Iris pigment epithelial cell (primary cell): ENCODE measurements at places on chromosomes 1 and 21.

GRCh38 chr1:42937141-42937696 is 21.4 kb downstream of the SLC2A1 start:
- peak; percentile 88 for DNase-seq

- no peak for DNase-seq
Measured at GRCh38 chr1:227547310-227548118, 15.8 kb upstream of the ZNF678 start.

- no peak for DNase-seq
Measured at GRCh38 chr1:175195281-175195680, 2.7 kb upstream of the KIAA0040 start.

DNA sequence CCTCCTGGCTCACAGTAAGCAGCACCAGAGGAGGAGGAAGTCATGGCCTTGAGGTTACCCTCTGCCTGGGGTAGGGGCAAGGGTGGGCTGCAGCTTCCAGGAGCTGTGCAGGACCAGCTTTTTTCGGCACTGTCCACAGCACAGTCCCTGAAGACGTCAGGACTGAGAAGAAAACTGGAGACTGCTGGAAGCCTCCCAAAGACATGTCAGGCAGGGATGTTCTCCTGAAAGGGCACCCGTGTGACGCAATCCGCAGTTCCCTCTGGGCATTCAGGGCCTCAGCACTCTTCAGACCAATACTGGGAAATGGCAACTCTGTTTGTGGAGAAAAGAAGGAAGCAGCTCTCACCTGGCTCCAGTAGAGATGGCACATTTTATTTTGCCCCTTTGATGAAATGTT is 64.8 kb upstream of the TENT5C start:
- no peak for DNase-seq

DNA sequence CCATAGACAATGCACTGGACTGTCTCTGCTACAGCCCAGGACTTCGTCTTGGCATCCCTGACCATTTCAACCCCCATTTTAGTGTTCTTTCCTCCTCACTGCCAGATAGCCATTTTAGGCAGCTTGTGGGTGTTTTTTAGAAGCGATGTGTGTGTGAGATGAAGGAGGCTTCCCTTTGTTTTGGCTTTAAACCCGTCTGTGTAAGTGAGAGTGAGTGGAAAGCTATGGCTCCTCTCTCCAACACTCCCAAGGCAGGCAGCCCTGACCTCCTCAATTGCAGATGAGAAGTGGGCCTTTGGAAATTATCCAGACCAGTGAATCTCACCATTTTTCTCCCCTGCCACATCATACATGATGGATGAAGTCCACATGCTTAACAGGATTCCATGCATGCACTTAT is 70.3 kb upstream of the PGBD5 start:
- no peak for DNase-seq

GRCh38 chr21:46626536-46626935 is 8.9 kb upstream of the PRMT2 start:
- DNase-seq, result no peak

GRCh38 chr1:78267513-78268218 is 221.9 kb downstream of the GIPC2 start:
- DNase-seq, result no peak

DNA sequence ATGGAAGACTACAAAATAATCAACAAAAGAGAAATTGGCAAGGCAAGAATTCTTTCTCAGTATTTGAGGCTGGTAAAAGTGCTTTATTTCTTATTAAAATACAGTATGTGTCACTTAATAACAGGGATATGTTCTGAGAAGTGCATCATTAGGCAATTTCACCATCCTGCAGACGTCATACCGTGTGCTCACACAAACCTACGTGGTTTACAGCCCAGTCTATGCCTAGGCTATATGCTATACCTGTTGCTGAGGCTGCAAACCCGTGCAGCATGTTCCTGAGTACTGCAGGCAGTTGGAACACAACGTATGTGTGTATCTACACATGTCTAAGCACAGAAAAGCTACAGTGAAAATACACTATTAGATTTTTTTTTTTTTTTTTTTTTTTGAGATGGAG is 2.7 kb upstream of the CCDC27 start:
- DNase-seq, result no peak

DNA sequence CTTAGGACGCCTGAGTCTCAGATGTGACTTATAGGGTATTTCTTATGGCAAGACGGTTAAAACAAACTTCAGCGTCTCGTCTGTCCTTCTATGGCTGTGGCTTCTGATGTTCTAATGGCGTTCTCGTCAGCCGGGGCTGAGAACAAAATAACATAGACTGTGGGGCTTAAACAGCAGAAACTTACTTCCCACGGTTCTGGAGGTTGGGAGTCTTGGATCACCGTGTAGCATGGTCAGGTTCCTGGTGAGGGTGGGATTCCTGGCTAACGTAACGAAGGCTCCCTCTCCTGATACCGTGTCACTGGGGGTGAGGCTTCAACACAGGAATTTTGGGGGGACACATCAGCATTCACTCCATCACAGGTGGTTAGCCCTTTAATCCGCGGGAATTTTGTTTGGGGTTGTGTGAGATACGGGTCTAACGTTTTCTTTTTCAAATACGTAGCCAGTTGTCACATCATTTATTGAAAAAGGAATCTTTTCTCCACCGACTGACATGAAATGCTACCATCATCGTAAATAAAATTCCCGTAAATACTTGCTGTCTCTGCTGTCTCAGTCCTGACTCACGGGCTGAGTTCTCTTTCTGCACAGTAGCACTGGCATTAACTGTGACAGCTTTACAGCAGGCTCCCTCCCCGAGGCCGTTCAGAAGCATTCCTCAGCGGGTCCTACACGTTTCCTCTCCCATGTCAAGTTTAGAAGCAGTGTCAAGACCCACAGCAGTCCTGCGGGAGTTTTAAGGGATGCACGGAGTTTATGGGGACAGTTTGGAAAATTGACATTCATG is 8.1 kb upstream of the POFUT2 start:
- peak; percentile 84 for DNase-seq

DNA sequence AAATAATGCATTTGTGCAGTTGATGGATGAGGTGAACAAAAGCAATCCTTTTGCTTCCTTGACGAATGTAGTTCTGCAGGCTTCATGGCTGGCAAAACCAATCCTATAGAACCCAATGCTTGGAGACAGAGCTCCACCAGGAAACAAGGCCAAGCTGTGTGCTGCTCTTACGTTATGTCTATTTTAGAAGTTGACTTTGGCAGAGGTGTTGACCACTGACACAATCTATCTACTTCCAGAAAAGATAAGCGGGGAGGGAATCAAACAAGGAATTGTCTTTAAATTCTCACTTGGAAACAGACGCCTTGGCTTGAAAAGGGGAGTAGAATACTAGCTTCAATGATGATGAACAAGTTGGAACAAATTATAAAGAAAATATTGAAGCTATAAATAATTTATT is 211.2 kb downstream of the SETD4 start:
- DNase-seq, result peak; percentile 3

DNA sequence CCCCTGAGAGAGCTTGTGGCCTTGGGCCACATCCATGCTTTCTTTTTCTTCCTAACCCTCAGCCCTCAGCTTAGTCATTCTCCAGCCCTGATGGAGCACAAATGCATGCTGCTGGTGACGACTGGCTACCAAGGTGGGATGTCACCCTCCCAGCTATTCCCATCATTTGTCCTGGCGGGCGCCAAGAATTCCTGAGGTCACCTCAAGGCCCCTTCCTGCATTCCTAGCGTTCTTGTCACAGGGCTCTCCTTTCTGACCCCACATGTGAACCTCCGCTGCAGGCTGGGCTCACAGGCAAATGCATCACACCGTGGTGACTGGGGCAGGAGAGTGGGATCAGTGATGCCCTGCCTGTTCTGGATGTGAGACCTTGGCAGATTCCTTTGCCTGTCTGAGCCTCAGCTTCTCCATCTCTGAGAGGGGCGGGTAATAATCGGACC is 53.4 kb upstream of the IFFO2 start:
- DNase-seq, result peak; percentile 78

GRCh38 chr1:228392111-228392936 is 14.3 kb downstream of the TRIM11 start:
- peak; percentile 32 for DNase-seq

- no peak for DNase-seq
Measured at GRCh38 chr1:12048372-12048771, 14.7 kb upstream of the TNFRSF8 start.

DNA sequence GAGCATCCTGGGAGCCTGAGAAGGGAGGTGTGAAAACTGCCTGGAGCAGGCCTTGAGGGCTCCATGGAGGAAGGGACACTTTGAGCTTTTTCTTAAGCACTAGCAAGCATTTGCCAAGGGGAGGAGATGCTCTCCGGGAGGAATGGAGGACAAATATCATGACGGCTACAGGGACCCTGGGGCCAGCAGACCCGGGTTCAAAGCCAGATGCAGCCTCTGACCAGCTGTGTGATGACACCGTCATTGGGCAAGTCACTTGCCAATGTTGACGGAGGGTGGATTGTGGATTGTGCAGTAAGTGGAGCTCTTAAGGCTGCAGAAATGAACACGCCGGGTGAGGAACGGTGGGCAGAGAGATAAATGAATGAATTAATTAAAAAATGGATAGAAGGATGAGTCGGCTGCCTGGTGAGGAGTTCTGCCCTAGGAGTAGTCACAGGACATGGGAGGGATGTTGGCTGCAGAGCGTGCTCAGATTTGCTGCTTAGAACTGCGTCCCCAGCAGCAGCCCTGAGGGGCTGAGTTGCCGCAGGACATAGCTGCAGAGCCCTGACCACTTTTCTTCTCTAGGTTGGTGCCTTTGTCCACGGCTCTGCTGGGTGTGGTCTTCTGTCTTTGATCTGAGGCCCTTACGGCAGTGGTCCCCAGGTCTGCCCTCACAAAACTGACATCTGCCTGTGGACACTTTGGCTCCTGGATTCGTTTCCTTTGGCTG is 507.6 kb downstream of the NPHP4 start:
- DNase-seq, result no peak

GRCh38 chr21:42191064-42191463 is 27.9 kb upstream of the ABCG1 start:
- no peak for DNase-seq

DNA sequence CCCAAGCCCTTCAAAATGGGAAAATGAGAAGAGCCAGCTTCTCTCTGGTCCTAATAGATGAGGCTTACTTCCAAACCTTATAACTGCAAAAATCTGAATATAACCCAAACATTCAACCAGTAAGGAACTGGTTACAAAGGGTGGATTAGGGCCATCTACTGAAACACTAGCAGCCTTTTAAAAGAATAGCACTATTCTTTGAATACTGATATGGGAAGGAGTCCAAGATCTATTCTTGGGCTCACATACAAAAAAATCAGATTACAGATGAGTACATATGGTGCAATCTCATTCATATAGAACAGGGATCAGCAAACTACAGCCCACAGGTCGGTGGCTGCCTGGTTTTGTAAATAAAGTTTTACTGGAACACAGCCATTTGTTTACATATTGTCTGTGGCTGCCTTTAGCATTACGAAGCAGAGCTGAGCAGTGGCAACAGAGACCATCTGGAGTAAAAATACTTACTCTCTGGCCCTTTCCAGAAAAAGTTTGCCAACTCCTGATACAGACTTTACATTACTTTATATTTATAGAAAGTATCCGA is 167.7 kb downstream of the ZSCAN20 start:
- DNase-seq, result no peak

DNA sequence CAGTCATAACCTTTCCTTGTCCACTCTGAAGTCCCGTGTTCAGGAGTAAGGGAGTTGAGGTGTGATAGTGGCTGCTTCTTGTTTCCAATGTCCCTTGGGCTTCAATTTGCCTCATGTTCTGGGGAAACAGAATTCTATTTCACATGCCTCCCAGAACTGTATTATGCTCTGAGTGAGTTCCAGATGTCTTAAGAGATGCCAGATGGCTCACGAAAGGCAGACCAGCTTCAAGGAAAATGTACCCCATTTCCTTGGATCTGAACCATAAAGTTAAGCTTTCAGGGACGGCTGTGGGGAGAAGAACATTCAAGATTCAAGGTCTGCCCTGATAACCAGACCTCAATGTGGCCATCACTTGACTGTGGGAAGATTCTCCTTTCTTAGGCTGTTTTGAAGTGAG is 42.4 kb downstream of the C1orf87 start:
- DNase-seq, result no peak

- DNase-seq, result no peak
Measured at GRCh38 chr1:59543211-59543668, 246.3 kb downstream of the FGGY start.

GRCh38 chr1:40122855-40123254 is 25.8 kb upstream of the PPT1 start:
- no peak for DNase-seq

DNA sequence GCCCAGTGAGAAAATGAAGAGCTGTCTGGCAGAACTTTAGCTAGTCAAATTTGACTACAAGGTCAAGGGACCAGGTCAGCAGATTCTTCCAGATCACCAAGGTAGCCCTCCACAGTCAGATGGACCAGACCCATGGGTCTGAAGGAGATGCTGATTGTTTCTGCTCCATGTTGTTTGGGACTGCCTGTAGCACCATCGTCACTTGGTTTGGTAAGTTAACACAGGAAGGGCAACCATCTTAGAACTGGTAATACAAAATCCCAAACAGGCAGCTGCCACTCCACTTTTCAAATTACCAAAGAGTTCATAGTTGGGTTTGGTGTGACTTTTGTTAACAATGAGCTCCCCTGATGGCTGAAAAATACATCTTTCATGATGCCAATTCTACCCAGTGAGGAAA is 9.0 kb downstream of the ITPKB start:
- no peak for DNase-seq

DNA sequence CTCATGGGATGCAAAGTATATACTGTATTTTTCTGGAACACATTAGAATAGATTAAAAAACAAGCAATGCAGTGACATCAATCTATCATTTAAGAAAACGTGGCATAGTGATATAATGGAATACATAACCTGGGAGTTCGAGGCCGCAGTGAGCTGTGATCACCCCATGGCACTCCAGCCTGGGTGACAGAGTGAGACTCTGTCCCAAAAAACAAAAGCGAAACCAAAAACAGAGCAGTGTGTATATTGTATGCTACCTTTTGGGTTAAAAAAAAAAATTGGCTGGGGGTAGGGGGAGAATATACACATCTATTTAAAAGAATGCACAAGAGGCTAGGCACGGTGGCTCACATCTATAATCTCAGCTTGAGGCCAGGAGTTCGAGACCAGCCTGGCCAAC is 13.5 kb downstream of the SLC2A1 start:
- DNase-seq, result no peak

- DNase-seq, result peak; percentile 93
Measured at GRCh38 chr1:164611754-164612642, 53.0 kb downstream of the PBX1 start.

- DNase-seq, result peak; percentile 48
Measured at GRCh38 chr21:30839304-30839703, 9.7 kb upstream of the KRTAP7-1 start.

DNA sequence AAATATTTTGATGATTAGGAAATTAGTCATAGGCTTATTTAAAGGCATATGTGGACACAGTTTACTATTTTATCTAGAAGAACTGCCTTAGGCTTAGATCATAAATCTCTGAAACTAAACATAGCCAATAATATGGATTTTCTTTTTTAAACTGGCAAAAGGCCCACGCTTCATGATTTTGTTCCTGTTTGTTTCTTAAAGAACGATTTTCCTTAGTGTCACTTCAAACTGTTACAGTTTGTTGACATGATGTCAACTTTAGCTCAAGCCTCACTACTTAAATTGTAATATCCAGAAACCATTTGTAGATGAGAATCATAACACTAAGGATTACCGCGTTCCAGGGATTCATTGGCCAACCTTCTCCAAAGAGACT is 322.6 kb downstream of the HHIPL2 start:
- no peak for DNase-seq

- no peak for DNase-seq
Measured at GRCh38 chr1:25821112-25821476, 1.3 kb downstream of the MTFR1L start.
